ENCODE measurements at places on chromosomes 13 and 19. TPM values are rescaled to one million over a fixed set of nuclear protein-coding genes. Genes with fewer than 3 reads are reported as not detected.

DNA sequence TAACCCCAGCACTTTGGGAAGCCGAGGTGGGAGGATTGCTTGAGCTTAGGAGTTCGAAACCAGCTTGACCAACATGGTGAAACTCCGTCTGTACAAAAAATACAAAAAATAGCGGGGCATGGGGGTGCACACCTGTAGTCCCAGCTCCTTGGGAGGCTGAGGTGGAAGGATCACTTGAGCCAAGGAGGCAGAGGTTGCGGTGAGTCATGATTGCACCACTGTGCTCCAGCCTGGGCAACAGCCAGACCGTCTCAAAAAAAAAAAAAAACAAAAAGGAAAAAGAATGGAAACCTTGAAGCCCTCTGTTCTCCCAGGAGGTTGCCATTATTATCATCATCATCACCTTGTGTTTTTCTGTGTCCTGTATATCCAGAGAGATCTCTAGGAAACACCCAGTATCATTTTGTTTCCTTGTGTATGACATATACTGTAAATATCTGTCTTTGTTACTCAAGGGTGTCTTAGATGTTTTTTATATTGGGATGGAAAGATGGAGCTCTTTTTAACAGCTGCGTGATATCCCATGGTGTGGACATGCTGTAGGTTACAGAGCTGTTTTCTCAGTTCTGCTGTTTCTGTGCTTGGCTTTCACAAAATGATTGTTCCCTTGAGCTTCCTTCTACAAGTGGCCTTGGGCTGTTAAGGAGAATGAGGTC lies 11.8 kb downstream of the CHAF1A start:
- H3K36me3 ChIP-seq, result no peaks in the 10 kb centered on the region
- no peak overlapping the region for H3K4me3 ChIP-seq
- H3K27ac ChIP-seq, result no peak overlapping the region
- H3K27me3 ChIP-seq, result no peaks in the 10 kb centered on the region

- no peaks in the 10 kb centered on the region for H3K27me3 ChIP-seq
- H3K4me3 ChIP-seq, result no peak overlapping the region
- no peak overlapping the region for H3K27ac ChIP-seq
- H3K36me3 ChIP-seq, result no peaks in the 10 kb centered on the region
Observed at GRCh38 chr19:6806488-6806887, 34.0 kb downstream of the VAV1 start.

GRCh38 chr19:45175515-45176345 lies 2.3 kb downstream of the TRAPPC6A start:
- no peaks in the 10 kb centered on the region for H3K27me3 ChIP-seq
- no peaks in the 10 kb centered on the region for H3K36me3 ChIP-seq
- H3K4me3 ChIP-seq, result no peak overlapping the region
- H3K4me1 ChIP-seq, result peaks cover 5% of the 10 kb centered on the region
- DNase-seq, result no peak
- H3K27ac ChIP-seq, result no peak overlapping the region

- no peaks in the 10 kb centered on the region for H3K27me3 ChIP-seq
- no peaks in the 10 kb centered on the region for H3K4me1 ChIP-seq
- no peak for DNase-seq
- no peak overlapping the region for H3K4me3 ChIP-seq
- H3K27ac ChIP-seq, result no peak overlapping the region
- H3K36me3 ChIP-seq, result no peaks in the 10 kb centered on the region
Observed at GRCh38 chr19:9854282-9854846, 19.2 kb downstream of the PIN1 start.

GRCh38 chr19:5341448-5341820 lies 822 bp upstream of the PTPRS start:
- no peak overlapping the region for H3K27ac ChIP-seq
- peaks cover 4% of the 10 kb centered on the region for H3K27me3 ChIP-seq
- H3K36me3 ChIP-seq, result no peaks in the 10 kb centered on the region
- no peak for DNase-seq
- H3K4me1 ChIP-seq, result peaks cover 8% of the 10 kb centered on the region
- no peak overlapping the region for H3K4me3 ChIP-seq

DNA sequence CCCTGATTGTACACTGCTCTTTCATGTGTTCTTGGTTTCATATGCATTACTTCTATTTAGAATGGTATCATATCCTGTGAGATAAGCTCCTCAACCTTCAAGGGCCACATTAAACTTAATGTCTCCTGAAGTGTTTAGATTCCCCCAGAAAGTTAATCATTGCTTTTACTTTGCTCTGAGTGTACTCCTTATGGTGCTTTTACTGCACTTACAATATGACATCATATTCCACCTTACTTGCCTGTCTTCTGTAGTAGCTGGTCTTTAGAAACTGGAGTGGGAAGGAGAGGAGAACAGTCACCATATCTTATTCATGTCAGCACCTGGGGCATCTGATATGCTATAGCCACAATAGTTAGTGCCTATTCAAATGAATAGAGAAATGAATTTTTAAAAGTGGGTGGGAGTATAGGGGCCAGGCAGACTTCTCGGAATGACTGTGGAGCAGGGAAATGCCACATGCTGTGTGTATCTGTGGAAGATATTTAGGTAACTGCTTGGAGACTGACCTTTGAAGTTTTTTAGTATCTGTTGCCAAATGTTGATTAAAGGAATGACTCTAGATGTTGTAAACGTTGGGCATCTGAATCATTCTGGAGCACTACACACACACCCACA lies 40.2 kb downstream of the SLAIN1 start:
- no peaks in the 10 kb centered on the region for H3K27me3 ChIP-seq
- H3K27ac ChIP-seq, result no peak overlapping the region
- no peaks in the 10 kb centered on the region for H3K4me1 ChIP-seq
- DNase-seq, result no peak

- no peak for DNase-seq
- no peaks in the 10 kb centered on the region for H3K4me1 ChIP-seq
- H3K36me3 ChIP-seq, result no peaks in the 10 kb centered on the region
- no peak overlapping the region for H3K4me3 ChIP-seq
- no peak overlapping the region for H3K27ac ChIP-seq
Observed at GRCh38 chr19:3783660-3784584, 2.3 kb downstream of the MATK start.

DNA sequence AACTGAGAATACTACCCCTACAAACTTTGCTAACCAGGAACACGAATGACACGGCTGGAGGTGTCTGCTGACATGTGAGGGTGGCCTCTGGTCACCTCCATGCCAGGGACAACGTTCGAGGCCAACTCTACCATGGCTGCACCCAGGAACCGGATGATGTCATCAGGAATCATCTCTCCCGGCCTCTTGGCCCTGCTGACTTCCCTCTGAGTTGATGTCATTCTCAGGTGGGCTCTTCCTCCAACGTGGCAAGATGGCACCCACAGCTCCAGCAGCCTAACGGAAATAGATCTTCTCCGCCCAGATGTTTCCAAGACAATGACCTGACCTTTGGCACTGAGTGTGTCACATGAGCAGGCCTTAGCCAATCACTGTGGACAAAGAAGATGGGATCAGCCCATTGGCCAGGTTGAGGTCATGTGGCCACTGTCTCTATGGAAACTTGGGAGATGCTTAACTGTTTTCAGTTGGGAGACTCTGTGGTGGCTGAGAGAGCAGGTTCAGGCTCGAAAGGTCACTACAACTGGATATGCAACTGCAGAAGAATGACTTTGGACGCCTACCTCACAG lies 15.0 kb downstream of the MBD3L2B start:
- H3K27ac ChIP-seq, result no peak overlapping the region
- no peak overlapping the region for H3K4me3 ChIP-seq
- H3K27me3 ChIP-seq, result no peaks in the 10 kb centered on the region
- H3K4me1 ChIP-seq, result no peaks in the 10 kb centered on the region
- H3K36me3 ChIP-seq, result no peaks in the 10 kb centered on the region

- H3K4me3 ChIP-seq, result no peak overlapping the region
- H3K36me3 ChIP-seq, result no peaks in the 10 kb centered on the region
- H3K4me1 ChIP-seq, result no peaks in the 10 kb centered on the region
- H3K27me3 ChIP-seq, result no peaks in the 10 kb centered on the region
Observed at GRCh38 chr13:92941167-92941566, 285.4 kb upstream of the GPC6 start.

Gene PGLYRP2
- total RNA-seq, result 9.2 TPM

Gene HSPH1
- total RNA-seq, result 33.5 TPM

Gene CC2D1A
- total RNA-seq, result 64.8 TPM

Data from prostate gland (tissue), 2 donors.